ENCODE measurements at places on chromosomes 5 and 9.

DNA sequence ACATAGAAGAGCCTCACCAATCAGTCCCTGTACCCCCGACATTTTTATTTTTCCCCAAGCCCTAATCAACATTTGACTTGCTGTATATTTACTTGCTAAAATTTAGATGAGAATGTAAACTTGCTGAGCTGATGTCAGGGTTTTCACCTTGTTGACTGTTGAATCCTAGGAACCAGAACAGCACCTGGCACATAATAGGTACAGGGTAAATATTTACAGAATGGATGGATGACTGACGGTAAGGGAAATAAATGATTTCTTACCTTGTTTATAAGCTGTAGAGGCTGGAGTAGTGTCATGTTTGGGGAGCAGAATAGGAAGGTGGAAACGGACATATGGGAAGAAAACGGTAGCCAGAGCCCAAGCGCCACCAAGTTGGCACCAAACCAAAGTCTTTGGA is 107.0 kb upstream of the NUDT12 start:
- DNase-seq: no peak

DNA sequence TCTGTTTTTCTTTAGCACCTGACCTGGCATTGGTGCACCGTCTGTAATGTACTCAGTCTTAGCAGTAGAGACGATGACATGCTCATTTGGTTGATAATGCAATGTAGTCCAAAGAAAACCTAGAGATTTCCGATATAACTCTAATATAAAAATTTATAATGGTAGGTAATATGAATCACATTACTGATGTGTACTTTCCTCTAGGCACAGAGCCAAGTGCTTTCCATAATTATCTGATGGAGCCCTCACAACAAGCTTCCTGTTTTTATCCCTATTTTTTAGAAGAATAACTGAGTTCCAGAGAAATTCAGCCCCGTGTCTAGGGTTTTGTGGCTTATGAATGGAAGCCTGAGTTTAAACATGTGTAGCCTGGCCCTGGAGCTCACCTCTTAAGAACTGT is 53.7 kb downstream of the KDM4C start:
- no peak for DNase-seq

- no peak for DNase-seq
Measured at GRCh38 chr5:71658916-71659662, 60.0 kb upstream of the CARTPT start.

GRCh38 chr5:96433066-96433447 is at the start of gene PCSK1:
TSS of gene PCSK1 (minus strand) at chr5:96433248. CDS start at chr5:96433042, 206 bp downstream.
- no peak for DNase-seq

DNA sequence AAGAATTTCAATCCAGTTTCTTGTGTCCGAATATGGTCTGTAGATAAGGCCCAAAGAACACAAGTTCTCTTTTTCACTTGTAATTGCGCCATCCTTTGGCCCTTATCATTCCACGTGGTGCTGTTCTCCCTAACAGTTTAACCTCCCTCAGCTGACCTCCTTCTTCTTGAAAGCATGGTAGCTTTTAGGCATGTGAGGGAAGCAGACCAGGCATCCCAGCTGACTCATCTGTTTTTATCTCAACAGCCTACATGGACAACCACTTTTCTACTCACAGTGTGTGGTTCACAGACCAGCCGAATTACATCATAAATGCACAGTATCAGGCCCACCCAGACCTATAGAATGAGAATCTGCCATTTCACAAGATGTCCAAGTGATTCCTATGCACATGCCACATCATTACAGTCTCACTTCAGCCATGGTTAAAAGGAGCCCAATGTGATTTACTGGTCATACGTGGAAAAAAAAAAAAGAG is 26.9 kb upstream of the PLIN2 start:
- peak; percentile 12 for DNase-seq

GRCh38 chr5:171447226-171447625 is 27.8 kb downstream of the FGF18 start:
- DNase-seq: no peak

- no peak for DNase-seq
Measured at GRCh38 chr9:99867968-99868367, 38.5 kb upstream of the STX17 start.

- no peak for DNase-seq
Measured at GRCh38 chr5:93611976-93612854, 29.2 kb downstream of the NR2F1 start.

DNA sequence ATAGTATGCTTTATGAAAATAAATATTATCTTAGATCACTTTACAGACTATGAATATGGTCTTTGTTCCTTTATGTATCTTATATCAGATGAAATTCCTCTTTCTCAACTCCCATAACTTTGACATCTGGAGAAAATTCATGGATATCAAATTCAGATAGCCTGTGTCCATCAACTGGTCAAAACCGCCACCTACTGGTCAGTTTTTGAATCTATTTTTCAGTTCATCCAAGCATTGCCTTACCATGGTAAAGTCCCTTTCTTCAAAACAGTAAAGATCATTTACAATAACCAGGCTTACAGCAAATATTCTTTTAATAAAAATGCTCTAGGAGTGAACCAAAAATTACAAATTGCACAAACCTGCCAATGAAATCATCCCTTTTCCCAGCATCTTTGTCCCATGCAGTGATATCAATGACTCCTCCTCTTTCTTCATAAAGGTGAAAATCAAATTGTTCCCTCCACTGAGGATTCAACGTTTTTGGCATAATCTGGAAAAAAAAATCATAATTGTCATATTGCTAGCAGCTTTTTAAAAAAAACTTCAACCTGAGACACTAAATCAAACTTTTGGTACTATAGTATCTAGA is 290.5 kb downstream of the SLF1 start:
- DNase-seq: no peak
